ENCODE measurements at places on chromosomes 7 and 10. TPM values are rescaled to one million over a fixed set of nuclear protein-coding genes. Genes with fewer than 3 reads are reported as not detected.

The TEX36 gene
- total RNA-seq = not detected

- H3K36me3 ChIP-seq = no peaks in the 10 kb centered on the region
- H3K4me1 ChIP-seq = no peaks in the 10 kb centered on the region
- DNase-seq = no peak
- H3K4me3 ChIP-seq = no peak overlapping the region
- no peak overlapping the region for H3K27ac ChIP-seq
- no peaks in the 10 kb centered on the region for H3K27me3 ChIP-seq
These were observed 50.8 kb downstream of the ZNF503 start for GRCh38 chr10:75350791-75351190.

The NOBOX gene
- not detected for total RNA-seq

- H3K4me3 ChIP-seq = no peak overlapping the region
- H3K4me1 ChIP-seq = no peaks in the 10 kb centered on the region
- no peak overlapping the region for H3K27ac ChIP-seq
- DNase-seq = no peak
- H3K27me3 ChIP-seq = no peaks in the 10 kb centered on the region
These were observed 1078.0 kb downstream of the LRMDA start for GRCh38 chr10:76509446-76509845.

DNA sequence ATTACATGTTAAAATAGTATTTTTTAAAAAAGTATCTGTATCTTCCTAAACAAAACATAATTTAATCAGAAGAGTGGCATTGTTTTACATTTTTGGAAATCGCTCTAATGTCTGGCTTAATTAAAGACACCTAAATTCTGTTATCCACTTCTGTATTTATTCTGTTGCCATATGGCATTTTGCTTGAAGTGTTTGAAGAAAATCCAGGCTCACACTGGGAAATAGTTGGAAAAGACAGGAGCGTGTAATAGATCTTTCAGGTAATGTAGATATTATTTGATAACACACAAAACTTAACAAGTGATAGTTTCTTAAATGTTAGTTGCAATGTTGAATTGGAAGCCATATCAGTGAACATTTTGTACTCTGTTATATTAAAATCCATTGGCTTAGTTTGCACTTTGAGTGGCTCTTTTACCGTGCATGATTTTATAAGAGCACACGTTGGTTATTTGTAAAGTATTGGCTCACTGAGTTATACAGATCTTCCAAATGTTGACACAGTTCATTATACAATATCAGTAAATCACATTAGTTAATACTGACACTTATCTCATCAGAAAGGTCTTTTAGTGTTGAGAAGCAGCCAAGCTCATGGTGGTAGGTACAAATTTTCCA lies 128.4 kb upstream of the NPVF start:
- no peak overlapping the region for H3K27ac ChIP-seq
- no peaks in the 10 kb centered on the region for H3K27me3 ChIP-seq
- DNase-seq = no peak
- no peak overlapping the region for H3K4me3 ChIP-seq
- H3K36me3 ChIP-seq = no peaks in the 10 kb centered on the region

The TAS2R4 gene
- 0.88 TPM for total RNA-seq

The AKR1D1 gene
- not detected for total RNA-seq

DNA sequence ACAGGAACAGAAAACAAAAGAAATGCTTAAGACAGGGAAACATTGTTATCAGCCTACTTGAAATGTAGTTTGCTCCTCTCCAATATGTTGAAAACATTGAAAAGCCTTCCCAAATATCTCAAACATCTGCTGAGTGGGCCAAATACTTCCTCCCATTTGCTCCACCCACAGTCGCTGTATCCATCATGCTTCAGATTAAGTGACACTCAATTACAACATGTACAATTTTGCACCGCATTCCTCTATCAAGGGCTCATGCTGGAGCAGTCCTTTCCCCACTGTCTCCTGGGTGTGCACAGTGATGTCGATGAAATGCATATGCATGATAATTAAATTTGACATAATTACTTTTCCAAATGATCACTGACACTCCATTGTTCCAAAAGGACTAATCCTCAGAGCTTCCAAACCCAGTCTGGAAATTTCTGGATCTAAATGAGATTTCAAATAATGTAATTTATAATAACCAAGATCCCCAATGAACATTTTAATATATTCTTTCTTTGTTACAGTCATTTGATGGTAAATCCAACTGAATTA lies 604.6 kb downstream of the GRID1 start:
- H3K4me3 ChIP-seq = no peak overlapping the region
- H3K27ac ChIP-seq = no peak overlapping the region
- DNase-seq = no peak
- no peaks in the 10 kb centered on the region for H3K4me1 ChIP-seq
- H3K36me3 ChIP-seq = no peaks in the 10 kb centered on the region
- no peaks in the 10 kb centered on the region for H3K27me3 ChIP-seq

GRCh38 chr10:68224810-68225209 lies 7.1 kb downstream of the ATOH7 start:
- H3K4me1 ChIP-seq = no peaks in the 10 kb centered on the region
- H3K27me3 ChIP-seq = peaks cover 7% of the 10 kb centered on the region
- no peak for DNase-seq
- H3K27ac ChIP-seq = no peak overlapping the region

DNA sequence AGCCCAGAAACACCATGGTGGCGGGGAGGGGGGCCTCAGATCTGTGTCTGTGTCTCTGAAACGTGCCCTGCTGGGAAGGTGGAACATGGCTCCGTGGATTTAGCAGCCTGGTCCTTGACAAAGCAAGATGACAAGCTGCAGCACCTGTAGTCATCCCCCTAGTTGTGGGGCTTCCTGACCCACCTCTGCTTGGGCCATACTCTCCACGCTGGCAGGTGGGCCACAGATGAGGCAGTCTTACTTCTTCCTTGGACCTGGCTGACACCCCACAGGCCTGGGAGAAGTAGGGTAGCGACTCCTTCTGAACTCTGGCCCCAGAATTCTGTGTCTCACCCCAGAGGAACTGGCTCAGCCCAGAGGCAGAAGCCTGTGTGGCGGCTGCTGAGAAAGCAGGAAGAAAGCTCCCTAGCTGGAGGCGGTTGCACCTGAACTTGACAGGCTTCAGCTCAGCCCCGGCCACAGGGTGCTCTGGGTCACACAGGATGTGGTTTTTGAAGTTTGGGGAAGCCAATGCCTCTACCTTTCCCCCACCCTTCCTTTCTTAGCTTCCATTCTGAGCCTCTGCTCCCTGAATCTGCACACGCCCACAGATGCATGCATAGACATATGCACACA lies 113.9 kb downstream of the ABLIM1 start:
- peaks cover 7% of the 10 kb centered on the region for H3K4me1 ChIP-seq
- H3K4me3 ChIP-seq = no peak overlapping the region
- DNase-seq = no peak
- H3K36me3 ChIP-seq = no peaks in the 10 kb centered on the region
